ENCODE measurements at places on chromosomes 3 and 15. TPM values are rescaled to one million over a fixed set of nuclear protein-coding genes. Genes with fewer than 3 reads are reported as not detected.

Gene CPLX3
- not detected for total RNA-seq

Gene SHC4
- total RNA-seq, result 0.36 TPM

Gene IL20RB
- total RNA-seq, result 1.7 TPM

Gene ROBO2
- total RNA-seq, result 83.8 TPM

Gene INSYN1
- total RNA-seq, result 4.5 TPM

Gene DNASE1L3
- total RNA-seq, result not detected

DNA sequence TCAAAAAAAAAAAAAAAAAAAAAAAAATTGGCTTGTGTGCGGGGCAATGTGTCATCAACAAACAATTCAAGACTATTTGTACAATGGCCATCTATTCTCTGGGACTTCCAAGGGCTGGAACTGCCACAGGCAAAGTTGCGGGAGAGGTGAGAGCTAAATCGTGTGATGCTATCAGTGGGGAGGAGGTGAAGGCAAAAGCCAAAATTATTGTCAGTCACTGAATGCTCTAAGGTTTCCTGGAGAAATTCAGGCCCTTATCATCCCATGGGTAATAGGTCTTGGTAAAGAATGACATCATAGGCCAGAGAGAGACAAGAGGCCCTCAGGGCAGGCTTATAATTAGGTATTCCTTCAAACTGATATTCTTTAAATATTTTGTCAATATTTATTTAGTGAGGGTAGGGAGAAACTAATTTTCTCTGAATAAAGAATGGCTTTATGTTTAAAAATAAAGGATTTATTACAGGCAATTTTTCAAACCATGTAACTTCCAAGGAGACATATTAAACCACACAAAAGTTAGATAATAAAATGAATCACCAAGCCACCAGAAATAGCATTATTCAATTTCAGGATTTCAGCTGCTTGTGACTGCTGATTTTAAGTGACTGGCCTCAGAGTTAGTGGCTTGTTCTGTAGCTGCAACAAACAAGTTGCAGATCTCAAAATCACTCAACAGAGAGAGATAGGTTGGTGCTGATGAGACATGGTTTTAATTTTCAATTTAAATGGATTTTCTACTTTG lies 226.3 kb upstream of the MRPL3 start:
- DNase-seq, result no peak

DNA sequence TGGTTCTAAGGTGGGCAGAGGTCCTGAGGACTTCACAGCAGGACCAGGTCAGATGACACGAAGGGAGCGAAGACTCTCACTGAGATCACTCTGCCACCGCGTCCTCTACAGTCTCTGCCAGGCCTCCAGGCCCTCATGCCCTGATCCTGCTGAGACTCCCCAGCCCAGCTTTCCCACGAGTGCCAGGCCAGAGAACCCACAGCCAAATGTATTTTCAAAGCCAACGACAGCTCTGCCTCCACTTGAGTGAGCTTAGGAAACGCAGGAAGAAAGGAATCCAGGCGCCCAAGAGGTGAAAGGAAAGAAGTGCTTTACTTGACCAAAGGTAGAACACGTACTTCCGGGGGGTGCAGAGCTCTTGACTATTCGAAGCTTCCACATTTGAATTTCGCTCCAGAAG lies 275.0 kb downstream of the XXYLT1 start:
- DNase-seq, result no peak

- DNase-seq, result no peak
Observed at GRCh38 chr3:193841581-193841980, 248.6 kb downstream of the OPA1 start.

GRCh38 chr3:125401402-125401801 lies 26.3 kb upstream of the ZNF148 start:
- no peak for DNase-seq

GRCh38 chr3:101950510-101950909 lies 101.2 kb downstream of the NFKBIZ start:
- no peak for DNase-seq

DNA sequence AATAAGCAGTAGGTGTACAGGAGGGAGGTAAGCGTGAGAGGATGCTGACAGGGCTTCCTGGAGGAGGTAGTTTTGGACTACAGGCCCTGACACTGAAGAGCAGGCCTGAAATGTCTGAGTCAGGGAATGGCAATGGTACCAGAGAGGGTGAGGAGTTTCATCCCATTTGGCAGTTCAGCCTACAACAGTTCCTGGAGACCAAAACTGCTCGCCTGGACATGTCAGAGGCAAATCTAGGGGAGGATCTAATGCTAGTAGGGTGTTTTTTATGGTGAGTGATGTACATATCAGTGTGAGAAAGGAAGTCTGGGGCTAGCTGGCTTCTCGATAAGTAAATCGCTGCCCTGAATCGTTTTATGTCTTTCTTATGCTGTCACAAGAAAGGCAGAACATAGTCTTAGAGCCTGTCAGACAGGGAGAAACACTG lies 13.8 kb upstream of the TNFSF10 start:
- no peak for DNase-seq

DNA sequence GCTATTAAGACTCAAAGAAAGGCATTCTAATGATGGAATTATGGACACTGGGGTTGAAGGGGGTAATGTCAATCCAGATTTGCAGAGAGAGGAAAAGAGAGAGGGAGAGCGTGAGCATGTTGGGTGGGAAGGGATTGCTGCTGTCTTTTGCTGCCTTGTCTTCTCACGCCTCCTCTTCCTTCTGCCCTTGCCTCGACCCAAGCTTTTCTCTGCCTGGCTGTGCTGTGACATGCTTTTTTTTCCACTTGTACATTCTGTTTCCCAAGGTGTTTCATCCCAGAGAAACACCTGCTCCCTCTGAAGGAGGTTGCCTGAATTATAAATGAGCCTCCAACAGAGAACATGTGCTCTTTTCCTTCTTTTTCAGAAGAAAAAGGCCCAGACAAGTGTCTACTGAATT lies 80.3 kb downstream of the BDH1 start:
- DNase-seq, result no peak

GRCh38 chr15:69443032-69443611 lies 9.5 kb upstream of the RPLP1 start:
- no peak for DNase-seq

- DNase-seq, result no peak
Observed at GRCh38 chr3:46829699-46830208, 33.5 kb downstream of the MYL3 start.

GRCh38 chr15:68210821-68211655 lies 5.9 kb upstream of the CALML4 start:
- peak; percentile 63 for DNase-seq

GRCh38 chr15:50244153-50244552 lies 21.4 kb downstream of the HDC start:
- no peak for DNase-seq

GRCh38 chr3:102619361-102619760 lies 184.5 kb downstream of the ZPLD1 start:
- no peak for DNase-seq

- DNase-seq, result no peak
Observed at GRCh38 chr3:47005212-47006144, 26.0 kb downstream of the NBEAL2 start.

- DNase-seq, result no peak
Observed at GRCh38 chr3:59899061-59899460, 849.2 kb upstream of the CFAP20DC start.

DNA sequence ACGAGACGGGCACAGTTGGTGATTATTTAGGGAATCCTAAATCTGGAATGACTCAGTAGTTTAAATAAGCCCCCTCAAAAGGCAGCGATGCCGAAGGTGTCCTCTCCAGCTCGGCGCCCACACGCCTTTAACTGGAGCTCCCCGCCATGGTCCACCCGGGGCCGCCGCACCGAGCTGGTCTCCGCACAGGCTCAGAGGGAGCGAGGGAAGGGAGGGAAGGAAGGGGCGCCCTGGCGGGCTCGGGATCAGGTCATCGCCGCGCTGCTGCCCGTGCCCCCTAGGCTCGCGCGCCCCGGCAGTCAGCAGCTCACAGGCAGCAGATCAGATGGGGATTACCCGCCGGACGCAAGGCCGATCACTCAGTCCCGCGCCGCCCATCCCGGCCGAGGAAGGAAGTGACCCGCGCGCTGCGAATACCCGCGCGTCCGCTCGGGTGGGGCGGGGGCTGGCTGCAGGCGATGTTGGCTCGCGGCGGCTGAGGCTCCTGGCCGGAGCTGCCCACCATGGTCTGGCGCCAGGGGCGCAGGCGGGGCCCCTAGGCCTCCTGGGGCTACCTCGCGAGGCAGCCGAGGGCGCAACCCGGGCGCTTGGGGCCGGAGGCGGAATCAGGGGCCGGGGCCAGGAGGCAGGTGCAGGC lies 318.0 kb downstream of the FGF12 start:
- peak; percentile 51 for DNase-seq

- no peak for DNase-seq
Observed at GRCh38 chr15:88810446-88810845, 7.2 kb downstream of the ACAN start.

DNA sequence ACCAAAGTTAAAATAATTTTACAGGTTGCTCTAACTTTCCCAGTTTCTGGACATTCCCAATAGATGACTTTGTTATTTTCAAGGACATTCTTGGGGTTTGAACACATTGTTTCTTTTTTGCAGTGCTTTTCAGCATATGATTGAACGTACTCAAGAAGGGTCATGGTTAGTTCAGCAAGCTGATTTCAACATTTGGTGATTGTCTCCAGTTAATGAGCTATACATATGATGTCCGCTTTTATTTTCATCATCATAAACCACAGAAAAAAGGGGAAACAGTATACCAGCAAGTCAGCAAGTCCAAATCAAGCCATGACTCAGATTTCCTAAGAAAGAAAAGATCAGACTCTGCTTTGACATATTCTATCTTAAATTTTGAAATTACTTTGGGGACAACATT lies 69.4 kb downstream of the B3GALNT1 start:
- DNase-seq, result no peak

DNA sequence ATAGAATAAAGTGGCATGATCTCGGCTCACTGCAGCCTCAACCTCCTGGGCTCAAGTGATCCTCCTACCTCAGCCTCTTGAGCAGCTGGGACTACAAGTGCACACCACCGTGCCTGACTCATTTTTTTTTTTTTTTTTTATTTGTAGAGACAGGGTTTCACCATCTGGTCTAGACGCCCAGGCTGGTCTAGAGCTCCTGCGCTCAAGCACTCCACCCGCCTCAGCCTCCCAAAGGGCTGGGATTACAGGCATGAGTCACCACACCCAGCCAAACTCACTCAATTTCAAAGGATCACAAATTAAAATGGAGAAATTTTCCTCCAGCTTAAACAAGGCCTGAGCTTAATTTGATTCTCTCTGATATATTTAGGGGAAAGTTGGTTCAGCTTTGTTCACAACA lies 27.3 kb upstream of the NMB start:
- DNase-seq, result no peak

- no peak for DNase-seq
Observed at GRCh38 chr3:17489139-17489538, 253.3 kb downstream of the TBC1D5 start.

- DNase-seq, result no peak
Observed at GRCh38 chr3:248864-249520, 52.4 kb downstream of the CHL1 start.

GRCh38 chr3:108180194-108180593 lies 42.0 kb downstream of the IFT57 start:
- DNase-seq, result no peak

DNA sequence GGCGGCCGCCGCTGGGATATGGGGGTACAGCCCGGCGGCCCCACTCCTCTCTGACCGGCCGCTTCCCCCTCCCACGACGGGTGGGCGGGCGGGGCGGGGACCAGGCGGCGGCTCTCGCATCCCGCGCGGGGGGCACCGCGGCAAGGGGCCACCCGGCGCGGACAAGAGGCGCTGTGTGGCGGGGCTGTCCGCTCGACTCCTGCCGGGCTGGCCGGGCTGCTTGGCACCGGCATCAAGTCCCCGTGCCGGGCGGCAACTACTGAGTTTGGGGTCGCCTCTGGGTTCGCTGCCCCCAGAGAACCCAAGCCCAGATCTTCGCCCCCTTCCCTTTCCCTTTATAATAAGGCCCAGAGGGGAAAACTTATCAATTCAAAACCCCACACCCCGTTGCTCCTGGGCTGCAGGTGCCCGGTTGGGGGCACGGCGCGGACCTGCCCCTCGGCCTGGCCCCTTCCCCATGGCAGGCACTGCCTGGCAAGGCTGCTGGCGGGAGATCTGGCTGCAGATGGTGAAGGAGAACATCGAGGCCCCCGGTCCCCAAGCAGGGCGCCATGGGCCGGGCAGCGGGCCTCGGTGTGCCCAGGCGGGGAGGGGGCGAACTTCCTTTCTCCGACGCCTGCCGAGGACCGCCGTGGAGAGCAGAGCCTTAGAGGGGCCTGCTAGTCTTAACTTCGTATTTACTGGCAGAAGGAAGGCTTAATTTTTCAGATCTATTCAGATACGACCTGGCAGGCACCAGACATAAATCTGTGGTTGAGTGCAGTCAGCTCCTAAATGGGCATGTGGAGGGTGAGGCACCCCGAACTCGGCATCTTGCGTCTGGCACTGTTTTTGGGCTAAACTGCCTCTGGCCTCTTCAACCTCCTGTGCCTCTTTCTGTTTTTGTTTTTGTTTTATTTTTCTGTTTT lies 911 bp downstream of the APBA2 start:
- DNase-seq, result no peak

DNA sequence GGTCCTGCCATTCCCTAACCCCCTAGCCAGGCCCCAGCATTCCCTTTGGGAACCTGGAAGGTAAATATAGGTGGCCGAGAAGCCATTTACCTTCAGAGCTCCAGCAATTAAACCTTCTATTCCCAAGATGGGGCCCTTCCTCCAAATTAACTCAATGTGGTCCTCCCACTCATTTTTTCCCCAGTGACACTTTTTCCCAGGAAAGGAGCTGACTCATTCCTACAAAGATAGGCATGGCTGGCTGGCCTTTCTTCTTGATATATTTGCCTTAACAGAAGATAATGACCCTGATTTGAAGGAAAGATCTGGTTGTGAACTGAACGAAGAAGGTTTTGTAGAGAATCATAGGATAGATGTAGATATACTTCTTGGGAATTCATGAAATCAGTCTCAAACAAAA lies 279.0 kb upstream of the VEPH1 start:
- no peak for DNase-seq

- DNase-seq, result no peak
Observed at GRCh38 chr3:192831111-192831644, 86.5 kb downstream of the MB21D2 start.

DNA sequence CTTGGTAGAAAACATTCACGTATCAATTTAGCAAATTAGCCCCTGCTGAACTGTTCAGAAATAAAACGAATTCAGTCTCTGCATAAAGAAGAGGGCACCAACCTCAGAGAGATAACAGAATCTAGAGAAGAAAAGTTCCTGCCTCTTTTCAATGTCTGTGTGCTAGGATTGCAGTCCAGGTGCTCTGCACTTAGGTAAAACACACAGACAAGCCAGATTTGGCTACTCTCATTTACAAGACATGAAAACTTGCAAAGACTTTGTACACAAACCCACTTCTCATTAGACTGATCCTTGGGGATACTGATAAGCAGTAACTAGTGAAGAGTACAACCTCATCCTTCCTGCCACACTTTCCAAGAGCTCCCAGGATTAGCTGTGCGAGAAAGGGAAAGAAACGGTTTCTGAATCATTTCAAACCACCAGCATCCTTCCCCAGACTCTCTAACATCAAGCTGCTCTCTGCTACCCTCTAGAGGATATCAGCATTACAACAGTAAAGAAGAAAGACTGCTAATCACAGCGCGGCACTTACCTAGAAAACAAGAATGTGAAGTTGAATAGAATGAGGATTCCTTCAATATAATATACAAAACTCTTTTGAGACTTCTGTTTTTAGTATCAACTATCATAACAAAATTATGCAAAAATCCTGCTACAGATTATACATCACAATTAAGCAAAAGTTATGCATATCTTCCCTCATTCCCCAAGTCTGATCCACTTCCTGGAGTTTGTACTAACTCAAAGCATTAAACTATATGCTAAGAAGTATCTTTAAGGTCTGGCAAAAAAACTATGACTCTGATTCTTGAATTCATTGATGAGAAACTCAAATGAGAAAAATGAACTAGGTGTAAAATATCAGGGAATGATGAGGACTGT lies 306.4 kb downstream of the MAGI1 start:
- DNase-seq, result no peak
